ENCODE measurements at places on chromosomes 7 and 10.

DNA sequence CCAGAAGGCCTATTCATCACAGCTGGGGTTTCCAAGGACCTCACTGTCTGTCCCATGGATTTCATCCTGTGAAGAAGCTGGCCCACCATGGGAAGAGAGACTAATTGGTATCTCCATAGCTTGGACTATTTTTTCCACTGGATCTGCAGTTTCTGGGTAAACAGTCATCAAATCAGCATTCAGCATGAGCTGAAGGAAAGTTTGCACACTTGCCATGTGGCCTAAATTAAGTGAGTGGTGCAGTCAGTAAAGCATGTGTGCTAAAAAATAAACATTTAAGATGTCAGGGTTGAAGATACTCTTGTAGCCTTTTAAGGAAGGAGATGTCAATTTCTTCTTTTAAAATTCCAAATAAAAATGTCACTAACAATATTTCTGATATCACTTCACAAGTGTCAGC is 381.1 kb upstream of the ZMIZ1 start:
- DNase-seq = no peak

GRCh38 chr10:32207544-32207943 is 139.4 kb downstream of the EPC1 start:
- DNase-seq = peak; percentile 28

GRCh38 chr10:29448125-29448524 is 159.3 kb downstream of the LYZL1 start:
- DNase-seq = no peak

DNA sequence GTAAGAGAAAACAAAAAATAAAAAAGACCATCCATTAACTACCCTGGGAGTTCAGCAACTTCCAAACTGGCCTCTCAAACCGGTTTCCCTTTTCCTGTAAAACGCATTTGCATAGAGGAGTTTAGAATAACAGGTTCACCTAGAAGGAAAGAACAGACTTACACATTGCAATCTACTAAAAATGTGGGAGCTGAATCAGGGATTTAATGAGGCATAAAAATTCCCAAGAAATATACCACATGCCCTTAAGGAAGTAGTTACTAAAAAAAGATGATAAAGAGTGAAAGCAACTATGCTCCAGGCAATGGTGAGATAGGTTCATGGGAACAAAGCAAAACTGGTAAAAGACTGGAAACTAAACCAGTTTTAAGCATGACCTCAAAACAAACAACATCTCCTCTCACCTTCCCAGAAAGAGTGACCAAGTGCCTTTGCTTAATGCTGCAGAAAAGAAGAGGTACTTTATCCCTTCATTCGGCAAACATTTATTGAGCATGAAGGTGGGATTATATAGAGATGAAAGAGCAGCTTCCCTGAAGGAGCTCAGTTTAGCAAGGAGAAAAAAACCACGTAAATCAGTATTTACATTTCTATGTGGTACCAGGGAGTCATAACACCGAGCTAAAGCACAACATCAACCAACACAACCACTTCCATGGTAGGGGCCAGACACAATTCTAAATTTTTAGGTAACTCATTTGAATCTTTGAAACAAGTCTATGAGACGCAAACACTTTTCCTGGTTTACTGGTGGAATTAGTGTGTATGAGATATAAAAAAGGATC is 152.8 kb downstream of the SGMS1 start:
- no peak for DNase-seq

DNA sequence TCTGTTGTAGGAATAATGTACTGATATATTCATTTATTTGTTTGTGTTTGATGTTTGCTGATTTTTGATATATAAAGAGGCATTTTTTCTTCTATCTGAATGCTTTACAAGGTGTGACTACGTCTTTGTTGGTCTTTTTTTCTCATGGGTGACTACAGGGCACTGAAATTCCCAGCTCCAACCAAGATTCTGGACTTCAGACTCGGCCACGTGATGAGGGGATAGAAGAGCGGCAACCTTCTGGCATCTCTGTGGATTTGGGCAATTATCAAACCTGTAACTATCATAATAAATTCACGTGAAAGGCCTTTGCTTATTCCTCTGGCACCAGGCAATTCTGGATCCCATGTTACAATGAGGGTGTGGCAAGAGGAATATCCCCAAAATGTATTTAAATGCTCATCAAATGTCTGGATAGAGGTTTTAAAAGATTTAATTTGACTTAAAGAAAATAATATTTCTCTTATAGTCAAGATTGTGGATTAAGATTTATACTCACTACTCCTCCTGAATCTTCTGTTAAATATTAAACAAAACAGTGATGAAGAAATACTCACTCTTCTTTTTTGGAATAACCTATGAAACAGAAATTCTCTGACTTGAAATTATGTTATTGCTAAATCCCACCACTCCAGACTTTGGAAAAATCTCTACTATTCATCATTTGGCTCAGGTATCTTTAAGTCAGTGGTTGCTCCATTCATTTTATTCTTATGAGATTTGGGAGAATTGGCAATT is 276.3 kb downstream of the GPR37 start:
- DNase-seq = no peak

DNA sequence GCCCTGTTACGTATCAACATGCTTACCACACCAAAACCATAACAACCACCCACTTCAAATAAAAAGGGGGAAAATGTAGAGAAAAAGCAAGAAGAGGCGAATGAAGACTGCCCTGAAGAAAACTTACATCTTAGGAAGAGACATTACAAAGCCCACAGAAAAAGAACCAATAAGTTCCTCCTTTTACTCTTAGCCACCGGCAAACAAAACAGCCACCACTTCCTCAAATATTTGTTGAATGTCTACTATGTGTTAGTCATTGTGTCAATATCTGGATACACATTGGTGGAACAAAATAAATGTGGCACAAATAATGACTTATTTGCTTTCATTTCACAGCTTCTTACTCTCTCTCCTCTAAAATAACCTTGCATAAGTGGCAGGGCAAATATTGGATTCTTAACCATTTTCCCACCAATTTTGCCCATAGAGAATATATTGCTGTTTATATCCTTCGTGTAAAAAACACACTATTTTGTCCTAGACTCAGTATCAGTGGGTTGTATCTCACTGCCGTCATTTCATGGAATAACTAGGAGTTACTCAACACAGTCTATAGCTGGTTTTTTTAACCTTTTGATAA is 106.8 kb downstream of the ANK3 start:
- no peak for DNase-seq

- DNase-seq = no peak
Observed at GRCh38 chr7:44667190-44667589, 60.8 kb downstream of the OGDH start.

DNA sequence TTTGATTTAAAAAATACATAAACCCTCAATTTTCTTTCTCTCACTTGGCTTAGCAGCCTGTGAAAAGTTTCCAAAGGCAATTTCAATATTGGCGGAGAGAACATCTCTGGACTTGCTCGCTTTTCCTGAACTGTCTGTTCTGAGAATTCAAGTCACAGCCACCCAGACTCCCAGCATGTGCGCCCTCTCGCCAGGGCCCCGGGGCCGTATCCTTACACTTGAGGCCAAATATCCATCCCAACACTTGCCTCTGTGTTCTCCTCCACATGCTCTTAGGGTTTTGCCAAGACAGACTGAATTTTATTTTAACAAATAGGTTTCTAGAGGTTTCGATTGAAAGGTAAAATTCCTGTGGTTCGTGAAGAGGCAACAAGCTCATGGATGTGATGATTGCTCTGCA is 111.5 kb upstream of the GPR26 start:
- no peak for DNase-seq

DNA sequence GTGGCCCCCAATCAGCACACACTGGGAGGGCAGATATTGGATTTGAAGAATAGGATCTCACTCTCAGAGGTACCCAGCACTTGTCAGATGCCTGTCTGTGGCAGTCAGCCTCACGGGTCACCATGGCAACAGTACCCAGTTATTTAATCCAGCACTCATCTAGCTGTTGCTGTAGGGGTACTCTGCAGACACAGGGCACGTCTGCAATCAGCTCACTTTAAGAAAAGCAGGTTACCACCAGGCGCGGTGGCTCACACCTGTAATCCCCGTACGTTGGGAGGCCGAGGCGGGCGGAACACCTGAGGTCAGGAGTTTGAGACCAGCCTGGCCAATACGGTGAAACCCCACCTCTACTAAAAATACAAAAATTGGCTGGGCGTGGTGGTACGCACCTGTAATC is 11.9 kb downstream of the SFXN4 start:
- DNase-seq = no peak

GRCh38 chr10:79131836-79132631 is 63.3 kb downstream of the ZMIZ1 start:
- DNase-seq = no peak

GRCh38 chr7:50190776-50191175 is 97.7 kb upstream of the ZPBP start:
- no peak for DNase-seq

- no peak for DNase-seq
Observed at GRCh38 chr7:99863847-99864440, 12.9 kb downstream of the OR2AE1 start.

GRCh38 chr7:106101726-106102125 is 10.4 kb downstream of the SYPL1 start:
- no peak for DNase-seq

DNA sequence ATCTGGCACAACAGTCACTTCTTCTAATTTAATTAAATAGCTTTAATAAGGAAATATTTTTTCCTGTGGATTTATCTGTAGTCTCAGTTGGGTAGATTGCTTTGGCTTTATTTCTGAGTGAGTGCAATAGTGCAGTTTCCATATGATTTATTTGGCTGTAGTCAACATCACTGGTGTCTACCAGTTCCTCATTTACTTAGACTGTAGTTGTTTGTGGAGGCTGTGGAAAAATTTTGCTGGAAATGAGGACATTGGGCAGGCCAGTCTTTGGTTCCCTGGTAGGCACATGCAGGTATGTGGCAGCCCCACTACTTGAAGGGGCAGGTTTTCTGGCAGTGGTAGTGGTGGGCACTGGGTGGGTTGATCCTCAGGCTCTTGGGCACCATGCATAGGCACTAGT is 15.5 kb downstream of the TAS2R40 start:
- DNase-seq = no peak

DNA sequence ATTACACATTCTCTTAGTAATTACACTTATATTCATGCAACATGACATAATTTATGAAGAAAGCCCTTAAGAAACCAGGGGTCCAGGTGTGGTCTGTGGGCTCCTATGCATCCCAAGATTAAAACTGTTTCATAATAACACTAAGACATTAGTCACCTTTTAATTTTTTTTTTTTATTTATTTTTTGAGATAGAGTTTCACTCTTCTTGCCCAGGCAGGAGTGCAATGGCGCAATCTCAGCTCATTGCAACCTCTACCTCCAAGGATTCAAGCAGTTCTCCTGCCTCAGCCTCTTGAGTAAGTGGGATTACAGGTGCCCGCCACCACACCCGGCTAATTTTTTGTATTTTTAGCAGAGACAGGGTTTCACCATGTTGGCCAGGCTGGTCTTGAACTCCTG is 12.5 kb downstream of the GDI2 start:
- no peak for DNase-seq

DNA sequence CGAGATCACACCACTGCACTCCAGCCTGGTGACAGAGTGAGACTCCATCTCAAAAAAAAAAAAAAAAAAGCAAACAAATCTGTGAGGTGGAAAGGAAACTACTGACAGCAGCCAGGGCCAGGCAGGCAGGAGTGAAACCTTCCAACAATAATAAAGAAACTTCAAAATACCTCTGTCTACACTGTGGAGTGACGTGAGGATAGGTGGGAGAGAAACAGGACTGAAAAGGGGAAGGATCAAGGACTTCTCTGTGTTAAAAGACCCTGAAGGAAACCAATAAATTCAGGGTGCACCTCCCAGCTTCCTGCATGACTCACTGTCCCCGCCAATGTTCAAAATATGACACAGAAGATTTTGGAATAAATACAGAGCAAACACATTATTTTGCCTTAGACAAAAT is 82.9 kb downstream of the KIAA1549 start:
- no peak for DNase-seq

- no peak for DNase-seq
Observed at GRCh38 chr10:29501692-29502091, 133.1 kb downstream of the SVIL start.

GRCh38 chr10:84254552-84255478 is 10.0 kb downstream of the RGR start:
- no peak for DNase-seq

GRCh38 chr10:129728905-129729795 is 234.9 kb downstream of the EBF3 start:
- no peak for DNase-seq

DNA sequence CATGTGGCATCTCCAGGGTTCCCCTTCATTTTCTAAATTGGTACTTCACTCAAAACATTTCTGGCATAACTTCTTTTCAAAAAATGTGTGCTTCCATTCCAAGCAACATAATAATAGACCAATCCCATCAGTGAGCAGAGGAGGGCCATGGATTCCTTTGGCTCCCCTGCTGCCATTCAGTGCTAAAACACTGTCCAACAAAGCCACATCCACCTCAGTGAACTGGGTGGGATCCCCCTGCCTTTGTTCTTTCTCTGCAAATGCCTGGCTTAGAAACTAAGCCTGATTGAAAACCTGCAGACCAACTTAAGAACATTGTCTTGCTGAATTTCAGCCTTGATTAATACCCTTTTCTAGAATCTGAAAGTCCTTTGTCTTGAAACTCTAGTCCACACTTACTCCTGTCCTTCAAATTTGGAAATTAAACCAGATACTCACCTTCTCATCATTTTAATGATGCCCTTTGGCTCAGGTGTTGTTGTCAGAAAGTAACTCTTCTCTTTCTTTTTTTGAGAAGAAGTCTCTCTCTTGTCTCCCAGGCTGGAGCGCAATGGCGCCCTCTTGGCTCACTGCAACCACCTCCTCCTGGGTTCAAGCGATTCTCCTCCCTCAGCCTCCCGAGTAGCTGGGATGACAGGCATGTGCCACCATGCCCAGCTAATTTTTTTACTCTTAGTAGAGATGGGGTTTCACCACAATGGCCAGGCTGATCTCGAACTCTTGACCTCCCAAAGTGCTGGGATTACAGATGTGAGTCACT is 132.3 kb downstream of the PLXNA4 start:
- DNase-seq = no peak

GRCh38 chr10:132590094-132590751 is 52.6 kb downstream of the INPP5A start:
- no peak for DNase-seq

GRCh38 chr7:332646-333392 is 42.8 kb downstream of the FOXL3 start:
- DNase-seq = peak; percentile 91

GRCh38 chr7:3579638-3580219 is 278.7 kb downstream of the SDK1 start:
- DNase-seq = no peak

DNA sequence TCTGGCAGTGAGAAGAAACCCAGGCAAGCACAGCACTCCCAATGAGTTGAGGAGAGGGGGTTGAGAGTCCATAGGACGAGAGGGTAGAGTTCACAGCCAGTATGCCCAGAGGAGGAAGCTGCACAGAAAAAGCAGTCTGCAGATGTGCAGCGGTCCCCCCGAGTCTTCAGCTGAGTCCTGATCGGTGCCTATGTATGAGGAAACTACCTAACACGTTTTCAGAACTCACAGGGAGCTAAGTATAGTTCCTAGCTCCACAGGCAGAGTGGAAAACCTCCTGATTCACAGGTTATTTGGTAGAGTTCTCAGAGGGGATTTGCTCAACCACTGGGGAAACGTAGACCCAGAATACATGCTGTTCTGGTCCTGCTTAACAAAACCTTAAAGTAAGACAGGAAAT is 271.3 kb upstream of the CNTNAP2 start:
- no peak for DNase-seq
